ENCODE measurements at places on chromosomes 7 and 10.

DNA sequence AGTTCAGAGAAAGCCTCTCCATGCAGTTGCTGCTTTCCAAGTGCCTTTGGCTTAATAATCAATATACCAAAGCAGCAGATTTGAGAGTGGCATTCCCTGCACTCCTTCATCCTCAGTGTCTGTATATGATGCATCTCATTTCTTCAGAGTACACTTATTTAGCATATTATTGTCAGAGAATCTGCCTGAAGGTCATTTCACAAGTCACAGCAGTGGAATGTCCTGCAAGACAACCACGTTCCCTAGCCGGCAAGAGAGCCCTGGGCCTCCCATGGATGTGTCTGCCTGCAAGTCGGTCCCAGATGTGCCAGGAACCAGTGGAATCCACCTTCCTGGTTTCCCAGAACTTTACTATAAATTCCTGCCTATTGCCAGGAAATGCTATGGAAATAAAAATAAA is 289.4 kb upstream of the IGFBP3 start:
- DNase-seq = no peak

DNA sequence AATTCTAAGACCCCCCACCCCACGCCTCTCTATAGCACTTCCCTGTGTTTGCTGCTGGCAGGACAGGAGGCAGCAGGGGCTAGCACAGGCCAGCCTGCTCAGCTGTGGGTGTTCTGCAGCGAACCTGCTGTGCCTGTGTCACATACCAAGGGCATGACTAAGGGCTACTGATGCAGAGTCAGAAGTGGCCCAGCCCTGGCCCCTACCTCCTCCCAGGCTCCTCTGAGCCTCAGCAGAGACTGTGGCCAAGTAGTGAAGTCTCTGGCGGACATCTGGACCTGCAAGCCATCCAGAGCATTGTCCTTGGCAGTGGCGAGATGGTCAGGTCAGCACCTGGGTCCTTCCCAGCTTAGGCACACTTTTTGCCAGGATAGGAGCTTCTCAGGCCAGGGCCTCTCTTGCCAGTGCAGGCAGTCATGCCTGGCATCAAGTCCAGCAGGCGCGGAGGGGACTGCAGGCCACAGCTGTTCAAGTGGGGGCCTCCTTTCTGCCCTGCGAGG is 116.3 kb upstream of the RET start:
- peak; percentile 41 for DNase-seq

- no peak for DNase-seq
These were observed 7.4 kb downstream of the PRPS1L1 start for GRCh38 chr7:18020138-18020715.

DNA sequence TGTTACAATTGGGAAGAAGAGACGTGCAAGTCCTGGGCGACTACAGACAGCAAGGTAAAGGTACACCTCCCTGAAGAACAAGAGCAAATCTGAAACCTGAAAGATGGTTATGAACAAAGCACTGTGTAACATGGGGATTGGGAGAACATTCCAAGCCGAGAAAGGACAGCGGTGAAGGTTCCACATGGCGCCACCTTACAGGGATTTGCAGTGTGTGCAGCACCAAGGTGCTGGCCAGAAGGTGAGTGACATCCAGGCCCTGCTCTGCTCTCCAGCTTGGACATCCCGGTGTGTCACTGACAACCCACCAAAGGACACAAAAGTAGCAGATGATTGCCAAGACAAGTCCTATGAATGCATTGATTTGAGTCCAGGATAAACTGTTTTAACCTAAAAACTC is 88.2 kb upstream of the MKX start:
- no peak for DNase-seq

DNA sequence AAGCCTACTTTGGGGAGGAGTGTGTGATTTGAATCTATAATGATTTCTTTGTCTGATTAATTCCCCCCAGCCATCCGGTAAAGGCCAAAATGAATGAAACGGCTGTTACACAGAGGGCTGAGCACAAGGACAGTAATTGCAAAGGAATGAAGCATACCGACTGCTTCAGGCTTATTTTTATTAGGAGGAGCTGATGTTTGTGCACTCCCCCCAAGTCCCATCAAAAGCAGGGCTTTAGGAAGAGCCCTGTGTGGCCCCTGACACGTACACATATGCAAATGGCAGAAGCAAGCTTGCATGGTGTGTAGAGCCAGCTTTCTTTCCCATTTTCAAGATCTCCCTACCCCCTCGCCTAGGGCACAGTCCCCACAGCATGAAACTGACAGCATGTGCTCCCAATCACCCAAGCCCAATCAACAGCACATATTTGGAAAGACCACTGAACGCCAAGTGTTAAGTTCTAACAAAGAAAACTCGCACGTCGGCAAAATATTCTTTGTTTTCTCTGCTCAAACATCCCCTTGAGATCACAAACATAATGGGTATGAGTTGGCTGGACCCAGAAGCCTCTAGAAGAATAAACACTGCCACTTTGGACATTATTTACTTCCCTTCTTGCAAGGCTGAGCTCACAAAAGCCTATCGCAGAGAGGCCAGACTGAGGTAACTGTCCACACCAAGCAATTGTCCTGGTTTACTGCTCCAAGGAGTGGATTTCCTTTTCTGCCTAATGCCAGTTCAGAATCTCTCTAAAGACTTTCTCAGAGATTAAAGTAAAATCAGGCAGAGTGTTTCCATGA is 143.0 kb downstream of the CUBN start:
- DNase-seq = peak; percentile 95

DNA sequence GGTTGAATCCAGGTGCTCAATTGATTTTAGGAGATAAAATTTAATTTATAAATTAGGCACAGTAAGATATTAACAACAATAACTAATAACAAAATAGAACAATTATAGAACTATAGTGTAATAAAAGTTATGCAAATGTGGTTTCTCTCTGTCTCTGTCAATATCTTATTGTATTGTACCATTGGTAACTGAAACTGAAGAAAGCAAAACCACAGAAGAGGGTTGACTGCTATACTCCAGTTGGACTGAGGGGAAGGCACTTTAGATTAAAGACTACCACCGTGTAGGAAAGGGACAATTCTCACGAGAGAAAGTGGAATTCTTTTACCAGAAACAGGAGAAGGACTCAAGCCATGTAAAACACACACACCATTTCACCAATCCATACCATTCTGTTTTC is 967.1 kb downstream of the PCDH15 start:
- DNase-seq = no peak

GRCh38 chr10:129046065-129046681 is 420.9 kb upstream of the MGMT start:
- DNase-seq = no peak

DNA sequence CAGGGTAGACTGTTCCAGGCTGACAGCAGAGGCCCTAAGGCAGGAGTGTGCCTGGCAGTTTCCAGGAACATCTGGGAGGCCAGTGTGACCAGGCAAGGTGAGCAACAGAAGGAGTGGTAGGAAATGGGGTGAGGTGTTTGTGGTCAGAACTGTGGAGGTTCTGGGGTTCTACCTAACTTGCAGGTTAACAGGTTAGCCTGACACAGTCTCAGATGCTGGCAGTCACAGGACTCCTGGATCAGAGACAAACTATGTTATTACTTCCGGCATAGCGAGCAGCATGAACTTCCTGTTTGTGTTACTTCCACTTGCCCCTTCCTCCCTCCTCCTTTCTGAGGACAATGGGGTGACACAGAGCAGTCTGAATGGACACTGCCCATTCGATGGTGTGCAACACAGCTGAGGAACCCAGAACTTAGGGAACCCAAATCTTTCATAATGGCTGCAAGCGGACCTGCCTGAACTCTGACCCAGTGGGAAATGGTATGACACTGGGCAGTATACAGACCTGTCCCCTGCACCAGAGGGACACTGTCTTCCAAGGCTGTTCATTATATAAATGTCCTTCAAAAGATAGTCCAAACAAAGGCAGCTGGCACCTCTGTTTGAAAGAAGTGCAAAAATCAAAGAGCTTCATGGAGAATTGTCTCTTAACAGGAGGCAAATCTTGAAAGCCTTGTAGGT is 3.9 kb upstream of the SAR1A start:
- peak; percentile 41 for DNase-seq

- no peak for DNase-seq
These were observed 25.8 kb upstream of the CHST15 start for GRCh38 chr10:124119216-124119615.

DNA sequence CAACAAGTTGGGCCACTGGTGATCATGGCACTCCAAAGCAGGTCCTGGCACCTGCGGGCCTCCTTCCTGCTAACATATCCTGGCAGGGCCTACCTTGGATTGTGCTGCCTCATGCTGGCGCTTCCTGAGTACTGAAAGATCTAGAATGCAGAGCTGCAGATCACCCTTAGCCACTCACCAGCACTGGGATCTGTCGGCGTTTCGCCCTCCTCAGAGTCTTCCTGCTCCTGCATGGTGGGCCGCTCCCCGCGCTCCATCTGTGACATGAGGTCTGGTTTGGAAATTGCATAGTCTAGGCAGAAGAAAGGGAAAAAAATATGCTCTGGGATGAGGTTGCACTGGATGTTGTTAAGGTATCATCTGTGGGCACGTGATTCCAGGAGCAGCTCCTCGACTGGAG is 10.0 kb downstream of the ZNF777 start:
- no peak for DNase-seq

DNA sequence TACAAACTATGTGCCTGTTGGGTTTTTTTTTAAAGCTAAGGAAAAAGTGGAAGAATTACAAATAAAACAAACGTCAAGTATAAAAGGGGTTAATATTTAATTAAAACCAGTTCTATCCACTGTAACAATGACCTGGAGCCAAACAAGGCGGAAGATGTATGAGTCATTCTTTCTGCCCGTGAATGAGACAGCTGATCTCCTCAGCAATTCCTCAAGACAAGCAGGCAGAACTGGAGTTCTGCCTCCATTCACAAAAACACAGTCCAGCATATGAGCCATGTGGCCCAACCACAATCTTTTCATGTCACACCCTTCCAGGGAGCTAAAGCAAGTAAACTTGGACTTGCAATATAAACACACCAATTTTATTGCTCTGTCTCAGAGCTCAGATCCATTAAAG is 8.4 kb downstream of the ETV1 start:
- DNase-seq = peak; percentile 95

DNA sequence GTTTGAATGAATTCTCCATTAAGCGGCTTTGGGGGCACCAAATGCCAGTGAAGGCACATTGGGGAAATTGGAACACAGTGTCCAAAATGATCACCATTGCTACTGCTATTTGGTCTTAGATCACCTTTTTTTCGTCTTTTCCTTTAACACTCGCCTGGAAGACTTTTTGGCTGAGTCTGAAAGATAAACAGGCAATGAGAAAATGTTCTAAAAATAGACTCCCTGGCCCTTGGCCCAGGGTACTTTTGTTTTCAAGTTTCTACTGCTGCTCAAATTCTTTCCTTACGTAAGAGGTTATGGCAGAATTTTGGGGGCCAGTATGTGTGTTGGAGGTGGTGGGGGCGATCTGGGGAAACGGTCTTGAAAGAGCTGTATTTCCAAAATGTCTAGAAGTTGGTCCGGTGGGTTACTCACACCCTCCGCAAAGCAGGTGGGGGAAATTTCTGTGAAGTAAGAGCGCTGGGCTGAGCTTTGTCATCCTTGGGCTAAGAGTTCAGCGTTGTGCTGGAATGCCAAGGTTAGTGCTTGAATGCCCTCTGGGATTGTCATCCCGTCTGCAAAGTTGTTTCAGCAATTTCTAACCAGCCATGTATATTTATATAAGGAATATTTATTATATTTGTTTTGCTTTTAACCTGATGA is 1.3 kb upstream of the ITPRIP start:
- peak; percentile 88 for DNase-seq

DNA sequence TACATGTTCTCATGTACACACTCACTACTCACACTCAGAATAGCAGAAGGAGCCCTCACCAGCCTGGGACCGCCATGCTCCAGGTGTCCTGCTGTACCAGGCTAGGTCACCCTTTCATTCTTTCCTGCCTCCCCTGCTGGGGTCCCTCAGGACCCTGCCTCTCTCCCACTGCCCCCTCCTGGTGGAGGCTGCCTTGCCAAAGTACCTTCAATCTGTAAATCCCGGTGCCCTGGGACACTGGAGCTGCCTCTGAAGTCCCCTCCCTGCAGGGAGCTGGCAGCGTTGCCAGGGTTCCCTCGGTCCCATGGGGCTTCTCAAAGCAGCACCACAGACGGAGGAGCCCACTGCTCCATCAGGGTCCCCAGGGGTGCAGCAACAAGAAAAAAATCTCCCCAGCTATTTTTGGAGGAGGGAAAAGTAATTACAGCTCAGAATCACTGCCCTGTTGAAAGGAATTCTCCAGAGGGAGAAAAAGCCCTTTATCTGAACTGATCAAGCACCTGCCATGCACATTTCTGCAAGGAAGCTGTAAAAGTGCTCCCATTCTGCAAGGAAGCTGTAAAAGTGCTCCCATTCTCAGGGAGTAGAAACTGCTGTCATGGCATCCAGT is 259.9 kb downstream of the PTPRN2 start:
- no peak for DNase-seq

GRCh38 chr7:1619152-1620079 is 49.6 kb upstream of the PSMG3 start:
- DNase-seq = no peak

GRCh38 chr10:119030421-119031250 is 1.1 kb downstream of the NANOS1 start:
- DNase-seq = peak; percentile 73

DNA sequence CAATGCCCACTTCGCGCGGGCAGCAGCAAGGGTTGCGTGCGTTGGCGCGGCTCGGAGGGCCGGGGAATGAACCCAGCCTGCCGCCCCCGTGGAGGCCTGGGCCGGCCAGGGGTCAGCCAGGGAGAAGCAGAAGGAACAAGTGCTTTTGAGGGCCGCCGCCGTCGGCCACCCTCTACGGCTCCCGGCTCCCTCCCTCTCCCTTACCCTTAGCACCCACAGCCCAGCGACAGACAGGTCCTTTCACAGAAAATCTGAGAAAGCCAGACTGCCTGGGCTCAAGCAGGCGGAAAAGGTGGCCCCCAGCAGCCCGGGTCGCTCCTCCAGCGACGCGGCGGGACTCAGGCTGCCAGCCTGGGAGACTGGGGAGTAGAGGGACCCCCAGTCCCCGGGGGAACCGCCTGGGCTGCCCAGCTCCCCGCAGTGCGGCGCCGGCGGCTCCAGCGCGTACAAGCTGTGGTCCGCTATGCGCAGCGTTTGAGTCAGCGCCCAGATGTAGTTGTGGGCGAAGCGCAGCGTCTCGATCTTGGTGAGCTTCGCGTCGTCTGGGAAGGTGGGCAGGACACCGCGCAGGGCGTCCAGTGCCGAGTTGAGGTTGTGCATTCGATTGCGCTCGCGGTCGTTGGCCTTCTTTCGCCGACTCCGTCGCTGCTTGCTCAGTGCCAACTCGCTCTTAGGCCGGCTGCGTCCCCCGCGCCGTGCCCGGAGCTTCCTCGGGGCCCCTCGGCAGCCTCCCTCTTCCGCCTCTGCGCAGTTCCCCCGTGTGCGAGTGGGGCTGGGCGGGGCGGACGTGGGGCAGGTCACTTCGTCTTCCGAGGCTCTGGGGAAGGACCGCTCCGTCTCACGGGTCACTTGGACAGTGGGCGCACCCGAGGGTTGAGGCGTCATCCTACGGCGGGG is 815 bp downstream of the NEUROG3 start:
- DNase-seq = no peak

- no peak for DNase-seq
These were observed 62.3 kb downstream of the DLG5 start for GRCh38 chr10:77864151-77864851.

GRCh38 chr10:59595593-59595992 is 114.1 kb downstream of the SLC16A9 start:
- peak; percentile 44 for DNase-seq

Data from astrocyte of the hippocampus (primary cell).